ENCODE measurements at places on chromosomes 12 and 14.

DNA sequence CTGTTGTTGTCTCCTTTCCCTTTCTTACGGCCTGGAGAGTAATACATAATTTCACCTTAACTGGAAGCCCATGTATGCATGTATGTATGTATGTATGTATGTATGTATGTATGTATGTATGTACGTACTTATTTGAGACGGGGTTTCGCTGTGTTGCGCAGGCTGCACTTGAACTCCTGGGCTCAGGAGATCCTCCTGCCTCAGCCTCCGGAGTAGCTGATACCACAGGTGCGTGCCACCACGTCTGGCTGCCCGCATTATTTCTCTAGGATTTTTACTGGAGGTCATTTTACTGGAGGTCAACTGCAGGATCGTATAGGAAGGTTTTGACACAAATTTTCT lies 644 bp upstream of the OS9 start:
- DNase-seq: no peak

- no peak for DNase-seq
Measured at GRCh38 chr12:57320639-57321038, 69.7 kb upstream of the STAC3 start.

GRCh38 chr12:58877243-58877743 lies 43.0 kb downstream of the LRIG3 start:
- DNase-seq: no peak

- DNase-seq: no peak
Measured at GRCh38 chr14:64683264-64683663, 21.0 kb upstream of the PLEKHG3 start.

GRCh38 chr12:99455350-99456035 lies 192.1 kb upstream of the GARIN6 start:
- DNase-seq: no peak

GRCh38 chr14:89336338-89336737 lies 80.7 kb downstream of the FOXN3 start:
- no peak for DNase-seq

GRCh38 chr12:73589220-73589619 lies 948.4 kb upstream of the ATXN7L3B start:
- DNase-seq: no peak

DNA sequence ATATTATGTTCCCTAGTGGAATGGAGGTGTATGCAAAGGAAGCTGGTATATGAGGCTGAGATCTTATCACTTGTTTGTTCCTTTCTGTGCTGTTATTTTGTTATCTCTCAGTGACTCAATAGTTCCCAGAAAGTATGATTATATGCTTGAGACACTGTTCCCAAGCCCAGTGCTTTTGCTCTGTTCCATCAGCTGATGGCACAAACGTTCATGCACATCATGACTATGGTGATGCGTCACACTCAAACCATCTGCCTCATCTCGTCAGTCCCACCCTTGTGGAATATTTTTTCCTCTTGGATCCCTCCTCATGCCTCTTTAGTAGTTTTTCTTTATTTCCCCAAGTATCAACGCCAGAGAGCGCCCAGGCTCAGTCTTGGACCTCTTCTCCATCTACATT lies 786.9 kb downstream of the AACS start:
- no peak for DNase-seq

- DNase-seq: no peak
Measured at GRCh38 chr12:58364389-58365086, 423.2 kb downstream of the ATP23 start.

- DNase-seq: no peak
Measured at GRCh38 chr14:105423488-105424195, 4.0 kb downstream of the MTA1 start.

DNA sequence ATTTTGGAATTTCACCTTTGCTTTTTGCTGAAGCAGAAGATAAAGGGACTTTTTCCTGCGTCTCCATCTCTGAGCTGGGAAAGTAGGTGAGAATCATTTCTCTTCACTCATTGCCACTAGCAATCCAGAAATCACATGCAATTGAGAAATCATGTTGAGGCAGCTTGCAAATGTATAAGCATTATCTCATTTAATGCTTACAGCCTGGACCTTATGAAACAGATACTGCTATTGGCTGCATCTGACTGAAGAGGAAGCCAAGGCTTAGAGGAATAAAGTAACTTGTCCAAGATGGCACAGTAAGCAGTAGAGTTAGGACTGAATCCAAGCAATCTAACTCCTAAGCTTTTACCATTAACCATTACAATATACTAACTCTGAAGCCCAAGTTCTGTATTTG lies 122.4 kb downstream of the FIGNL2 start:
- DNase-seq: no peak

- DNase-seq: no peak
Measured at GRCh38 chr14:86940106-86940505, 1052.9 kb downstream of the GALC start.

GRCh38 chr14:69647213-69647612 lies 35.8 kb downstream of the SUSD6 start:
- no peak for DNase-seq

DNA sequence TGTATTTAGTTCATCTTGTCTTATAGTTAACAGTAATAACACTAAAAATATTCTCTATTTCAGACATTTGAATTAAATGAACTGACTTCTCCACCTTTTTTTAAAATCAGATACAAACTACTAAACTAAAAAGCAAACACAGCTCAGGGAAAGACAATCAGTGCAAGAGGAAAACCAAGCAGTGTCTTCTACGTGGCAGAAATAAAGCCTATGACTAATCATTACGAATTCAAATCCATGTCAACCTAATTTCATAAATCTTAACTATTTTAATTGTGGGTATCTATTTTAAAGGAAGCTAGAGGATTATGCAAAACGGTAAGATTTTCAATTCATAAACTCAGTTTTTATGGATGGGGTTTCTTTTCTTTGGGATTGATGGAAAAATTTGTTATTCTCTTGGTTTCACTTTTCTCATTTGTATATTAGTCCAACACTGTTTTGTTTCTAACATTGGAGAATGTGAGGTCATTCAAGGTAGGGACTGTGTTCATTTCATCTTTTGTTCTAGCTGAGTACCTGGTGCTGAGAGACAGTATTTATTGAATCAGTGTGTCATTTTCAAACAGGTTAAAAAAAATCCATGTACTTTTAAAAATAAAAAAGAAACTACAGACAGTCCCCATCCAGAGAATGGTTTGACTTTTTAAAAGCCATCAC lies 12.8 kb upstream of the PALS1 start:
- no peak for DNase-seq

GRCh38 chr12:62787611-62788010 lies 147.3 kb downstream of the PPM1H start:
- no peak for DNase-seq

DNA sequence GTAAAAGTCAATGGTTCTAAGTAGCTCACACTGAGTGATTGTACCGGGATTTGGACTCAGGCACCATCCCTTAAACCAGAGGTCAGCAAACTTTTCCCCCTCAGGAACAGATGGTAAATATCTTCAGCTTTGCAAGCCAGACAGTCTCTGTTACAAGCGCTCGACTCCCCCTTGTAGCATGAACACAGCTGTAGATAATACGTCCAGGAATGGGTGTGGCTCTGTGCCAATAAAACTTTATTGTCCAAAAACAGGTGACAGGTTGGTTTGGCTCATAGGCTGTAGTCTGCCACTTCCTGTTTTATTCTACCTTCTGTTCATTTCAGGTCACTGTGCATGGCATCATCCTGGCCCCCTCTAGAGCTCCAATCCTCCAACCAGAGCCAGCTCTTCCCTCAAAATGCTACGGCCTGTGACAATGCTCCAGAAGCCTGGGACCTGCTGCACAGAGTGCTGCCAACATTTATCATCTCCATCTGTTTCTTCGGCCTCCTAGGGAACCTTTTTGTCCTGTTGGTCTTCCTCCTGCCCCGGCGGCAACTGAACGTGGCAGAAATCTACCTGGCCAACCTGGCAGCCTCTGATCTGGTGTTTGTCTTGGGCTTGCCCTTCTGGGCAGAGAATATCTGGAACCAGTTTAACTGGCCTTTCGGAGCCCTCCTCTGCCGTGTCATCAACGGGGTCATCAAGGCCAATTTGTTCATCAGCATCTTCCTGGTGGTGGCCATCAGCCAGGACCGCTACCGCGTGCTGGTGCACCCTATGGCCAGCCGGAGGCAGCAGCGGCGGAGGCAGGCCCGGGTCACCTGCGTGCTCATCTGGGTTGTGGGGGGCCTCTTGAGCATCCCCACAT lies 7.6 kb downstream of the BDKRB1 start:
- no peak for DNase-seq

DNA sequence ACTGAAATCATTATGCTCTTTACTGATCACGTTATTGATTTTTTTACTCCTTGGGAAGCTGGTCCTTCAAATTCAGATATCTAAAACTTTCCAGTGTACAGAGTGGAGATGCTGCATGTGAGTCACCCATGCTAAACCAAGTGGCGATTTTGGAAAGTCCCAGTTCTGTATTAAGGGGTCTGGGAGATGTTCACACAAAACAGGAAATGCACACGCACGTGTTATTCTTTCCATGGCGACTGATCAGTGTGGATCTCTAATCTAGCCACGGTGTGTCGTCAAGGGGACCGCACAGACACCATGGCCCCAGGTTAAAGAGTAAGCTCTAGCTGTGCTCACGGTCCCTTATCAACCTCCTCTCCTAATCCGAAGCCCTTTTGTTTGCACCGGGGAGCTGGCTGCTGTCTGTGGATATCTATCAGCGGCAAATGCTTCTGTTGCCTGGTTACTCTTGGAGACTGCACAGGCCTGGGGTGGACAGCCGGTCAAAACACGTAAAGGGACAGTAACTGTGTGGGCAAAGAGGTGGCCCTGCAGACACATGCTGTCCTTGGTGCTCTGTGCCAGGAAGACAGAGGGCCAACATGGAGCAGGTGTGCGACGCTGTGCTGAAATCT lies 96.6 kb downstream of the RIMBP2 start:
- no peak for DNase-seq

- peak; percentile 83 for DNase-seq
Measured at GRCh38 chr12:64669270-64669842, 59.1 kb downstream of the RASSF3 start.

DNA sequence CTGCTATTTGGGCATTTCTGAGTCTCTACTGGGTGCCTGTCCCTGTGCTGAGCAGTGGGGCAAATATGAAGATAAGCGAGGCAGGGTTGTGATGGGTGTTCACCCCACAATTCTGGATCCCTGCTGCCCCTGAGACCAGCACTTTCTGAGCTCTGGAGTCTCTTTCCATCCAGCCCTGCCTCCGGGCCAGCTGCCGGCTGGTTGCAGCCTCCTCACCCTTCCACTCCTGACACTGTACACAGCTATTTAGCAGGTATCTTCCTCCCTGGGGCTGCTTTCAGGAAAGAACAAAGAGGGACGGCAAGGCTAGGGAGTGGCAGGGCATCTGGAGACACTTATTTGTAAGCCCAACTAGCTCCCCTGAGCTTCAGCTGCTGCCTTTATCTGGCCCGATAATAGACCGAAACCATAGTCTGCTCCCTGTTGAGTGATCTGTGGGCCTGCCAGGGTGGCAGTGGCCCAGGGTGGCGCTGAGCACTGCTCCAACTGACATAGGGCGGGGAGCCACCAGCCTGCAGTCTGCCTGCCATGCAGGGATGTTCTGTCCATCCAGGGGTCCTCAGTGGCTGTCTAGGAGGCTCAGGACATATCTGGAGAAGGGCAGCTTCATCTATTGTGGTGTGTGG lies 7.6 kb upstream of the KRT80 start:
- no peak for DNase-seq

DNA sequence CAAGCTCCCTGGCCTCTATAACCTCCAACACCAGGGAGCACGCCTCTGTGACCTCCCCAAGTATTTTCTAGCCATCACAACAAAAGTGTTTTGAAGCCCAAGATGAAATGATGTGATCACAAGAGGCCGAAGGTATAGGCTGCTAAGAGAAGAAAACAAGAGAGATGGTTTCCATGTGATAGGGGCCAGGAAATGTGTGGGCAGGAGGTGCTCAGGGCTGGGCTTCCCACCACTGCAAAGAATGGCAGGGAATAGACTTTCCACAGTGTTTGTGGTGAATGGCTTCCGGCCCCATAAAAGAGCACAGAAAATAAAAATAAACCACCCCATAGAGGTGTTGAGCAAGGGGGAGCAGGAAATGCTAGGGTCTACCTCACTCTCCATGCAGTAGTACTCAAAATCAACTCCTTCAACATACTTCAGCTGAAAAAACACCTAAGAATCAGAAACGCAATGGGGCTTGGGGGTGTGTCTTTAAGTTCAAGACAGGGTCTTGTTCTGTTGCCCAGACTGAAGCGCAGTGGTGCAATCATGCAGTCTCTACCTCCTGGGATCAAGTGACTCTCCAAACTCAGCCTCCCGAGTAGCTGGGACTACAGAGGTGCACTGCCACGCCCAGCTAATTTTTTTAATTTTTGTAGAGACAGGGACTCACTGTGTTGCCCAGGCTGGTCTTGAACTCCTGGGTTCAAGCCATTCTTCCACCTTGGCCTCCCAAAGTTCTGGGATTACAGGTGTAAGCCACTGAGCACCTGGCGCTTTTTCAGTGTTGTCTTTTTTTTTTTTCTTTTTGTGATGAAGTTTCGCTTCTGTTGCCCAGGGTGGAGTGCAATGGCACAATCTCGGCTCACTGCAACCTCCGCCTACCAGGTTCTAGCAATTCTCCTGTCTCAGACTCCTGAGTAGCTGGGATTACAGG lies 27.1 kb downstream of the DAD1 start:
- peak; percentile 90 for DNase-seq

GRCh38 chr14:35078082-35078481 lies 32.0 kb downstream of the FAM177A1 start:
- DNase-seq: no peak

DNA sequence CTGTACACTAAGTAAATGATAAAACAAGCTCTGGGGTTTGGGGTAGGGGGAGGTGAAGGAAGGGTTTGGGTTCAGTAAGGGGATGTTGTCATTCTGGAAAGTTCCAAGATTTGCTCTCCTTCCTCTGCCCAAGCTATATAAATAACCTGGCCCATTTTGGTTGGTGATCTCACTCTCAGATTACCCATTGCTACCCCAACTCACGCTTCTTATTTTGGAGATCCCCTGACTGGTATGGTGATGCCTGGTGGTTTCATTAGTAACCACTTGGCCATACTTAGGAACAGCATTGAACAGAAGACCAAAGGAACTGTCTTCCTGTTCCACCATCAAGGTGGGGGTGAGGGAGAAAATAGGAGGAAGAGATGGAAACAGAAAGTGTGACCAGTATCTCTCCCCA lies 259.6 kb upstream of the TBX3 start:
- DNase-seq: no peak

DNA sequence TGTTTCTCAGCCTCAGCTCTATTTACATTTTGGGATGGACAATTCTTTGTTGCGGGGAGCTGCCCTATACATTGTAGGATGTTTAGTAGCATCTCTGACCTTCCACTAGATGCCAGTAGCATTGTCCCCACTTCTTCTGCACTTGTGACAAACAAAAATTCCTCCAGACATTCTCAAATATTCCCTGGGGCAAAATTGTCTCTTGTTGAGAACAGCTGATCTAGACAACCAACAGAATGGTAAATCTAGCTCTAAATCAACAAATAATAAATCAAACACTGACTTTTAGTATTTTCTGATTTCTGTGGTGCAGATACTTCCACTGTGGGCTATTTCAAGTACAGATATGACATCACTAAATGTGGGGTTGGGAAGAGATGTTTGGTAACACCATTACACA lies 60.7 kb downstream of the MSRB3 start:
- DNase-seq: no peak

- DNase-seq: peak; percentile 10
Measured at GRCh38 chr14:72439707-72440106, 454.2 kb downstream of the DPF3 start.

GRCh38 chr12:28802706-28803438 lies 346.2 kb upstream of the FAR2 start:
- no peak for DNase-seq

GRCh38 chr12:26471560-26471959 lies 276.2 kb downstream of the SSPN start:
- DNase-seq: peak; percentile 6

- no peak for DNase-seq
Measured at GRCh38 chr14:67510121-67510520, 21.6 kb upstream of the TMEM229B start.
